Right atrium auricular region (tissue), 2 donors: ENCODE measurements at places on chromosomes 3 and 15. TPM values are rescaled to one million over a fixed set of nuclear protein-coding genes. Genes with fewer than 3 reads are reported as not detected.

BTLA gene
- not detected for total RNA-seq

CYP8B1 gene
- not detected for total RNA-seq

SOX2 gene
- 0.51 TPM for total RNA-seq

DUOXA2 gene
- not detected for total RNA-seq

SLC6A11 gene
- not detected for total RNA-seq

RGMA gene
- 9.9 TPM for total RNA-seq

SERINC4 gene
- not detected for total RNA-seq

SLC22A14 gene
- total RNA-seq = not detected

- no peak for DNase-seq
These were observed 13.8 kb downstream of the ATP10A start for GRCh38 chr15:25849157-25849921.

DNA sequence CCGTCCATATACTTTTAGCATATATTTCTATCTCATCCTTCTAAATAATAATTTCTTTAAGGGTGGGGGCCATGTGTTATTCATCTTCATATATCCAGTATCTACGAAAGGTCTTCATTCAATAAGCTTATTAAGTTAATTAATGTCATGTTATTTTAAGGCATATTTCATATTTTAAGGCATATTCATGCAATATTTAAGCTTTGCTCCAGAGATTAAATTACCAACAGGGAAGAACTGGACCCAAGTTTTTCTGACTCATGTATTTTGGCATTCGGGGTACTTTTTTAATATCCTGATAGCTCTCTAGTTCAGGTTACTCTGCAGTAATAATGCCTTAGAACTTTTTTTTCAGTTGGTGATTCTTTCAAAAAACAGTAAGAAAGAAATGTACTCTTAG, 27.4 kb downstream of the PHC3 start:
- DNase-seq = no peak

- DNase-seq = no peak
These were observed 95.0 kb downstream of the NFKBIZ start for GRCh38 chr3:101944308-101944707.

DNA sequence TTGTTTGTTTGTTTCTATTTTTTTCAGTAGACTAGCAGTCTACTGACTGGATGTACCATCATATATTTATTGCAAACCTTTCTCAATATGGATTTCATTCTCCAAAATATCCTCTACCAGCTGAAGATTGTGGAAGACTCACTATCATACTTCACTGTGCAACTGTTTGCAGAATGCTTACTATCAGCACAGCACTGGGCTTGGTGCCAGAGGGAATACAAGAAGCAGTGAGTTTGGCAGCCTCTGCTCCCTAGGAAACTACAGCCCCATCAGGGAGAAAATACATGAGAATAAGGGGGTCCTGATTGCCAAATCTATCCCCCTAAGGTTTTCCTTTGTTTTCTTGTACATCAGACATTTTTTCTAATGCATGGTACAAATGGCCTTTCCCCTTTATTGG, 27.5 kb downstream of the AQP9 start:
- DNase-seq = no peak

DNA sequence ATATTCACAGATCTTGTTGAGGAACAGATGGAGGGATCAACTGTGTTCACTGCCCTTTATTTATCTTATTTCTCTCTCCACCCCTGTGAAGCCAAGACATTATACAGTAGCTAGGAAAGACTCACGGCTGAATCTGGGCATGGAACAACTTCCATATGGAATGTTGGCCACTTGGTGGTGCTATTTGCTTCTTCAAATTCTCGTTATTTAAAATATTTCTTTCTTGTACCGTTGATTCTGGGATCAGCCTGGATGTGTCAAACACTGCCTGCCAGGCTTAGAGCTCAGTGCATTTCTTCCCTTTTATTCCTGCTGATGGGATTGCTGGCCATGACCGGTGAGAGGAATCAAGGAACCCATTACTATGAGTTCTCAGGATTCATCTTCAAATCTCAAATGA, 17.5 kb upstream of the GASK1A start:
- no peak for DNase-seq

DNA sequence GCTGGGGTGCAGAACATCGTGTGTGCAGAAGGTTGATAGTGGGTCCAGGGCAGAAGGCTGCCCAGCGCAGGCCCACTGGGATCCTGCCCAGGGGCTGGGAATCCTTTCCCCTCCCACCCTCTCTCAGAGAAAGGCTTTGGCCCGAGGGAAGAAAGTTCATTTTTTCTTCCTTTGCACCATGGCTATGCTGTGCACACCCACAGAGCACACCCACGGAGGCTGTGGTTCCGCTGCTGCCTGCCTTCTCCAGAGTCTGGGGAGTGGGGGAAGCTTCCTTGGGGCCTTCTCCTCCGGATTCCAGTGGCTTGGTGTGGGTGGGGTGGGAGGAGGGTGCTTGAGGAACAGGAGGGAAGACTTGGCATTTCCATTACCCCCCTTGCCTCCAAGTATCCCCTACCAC, 7.0 kb upstream of the PRKCD start:
- no peak for DNase-seq

- DNase-seq = peak; percentile 62
These were observed 888 bp downstream of the TMOD3 start for GRCh38 chr15:51830276-51830806.

DNA sequence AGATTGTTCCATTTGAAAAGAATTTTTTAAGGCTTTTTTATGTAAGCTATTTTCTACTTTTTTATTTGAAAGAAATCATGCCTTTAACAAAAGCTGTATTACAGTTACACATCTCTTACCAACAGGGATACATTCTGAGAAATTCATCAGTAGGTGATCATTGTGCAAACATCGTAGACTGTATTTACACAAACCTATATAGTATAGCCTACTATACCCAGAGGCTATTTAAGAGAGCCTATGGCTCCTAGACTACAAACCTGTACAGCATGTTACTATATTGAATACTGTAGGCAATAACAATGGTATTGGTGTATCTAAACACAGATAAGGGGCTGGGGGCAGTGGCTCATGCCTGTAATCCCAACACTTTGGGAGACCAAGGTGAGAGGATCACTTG, 43.1 kb downstream of the PEAK1 start:
- DNase-seq = no peak

GRCh38 chr3:32062950-32063582, 43.4 kb upstream of the GPD1L start:
- DNase-seq = no peak

- DNase-seq = no peak
These were observed 812 bp downstream of the P4HTM start for GRCh38 chr3:48990636-48991469.

- no peak for DNase-seq
These were observed 97.7 kb downstream of the CD47 start for GRCh38 chr3:107992976-107993684.

GRCh38 chr3:178561239-178561638, 25.0 kb downstream of the KCNMB2 start:
- no peak for DNase-seq

DNA sequence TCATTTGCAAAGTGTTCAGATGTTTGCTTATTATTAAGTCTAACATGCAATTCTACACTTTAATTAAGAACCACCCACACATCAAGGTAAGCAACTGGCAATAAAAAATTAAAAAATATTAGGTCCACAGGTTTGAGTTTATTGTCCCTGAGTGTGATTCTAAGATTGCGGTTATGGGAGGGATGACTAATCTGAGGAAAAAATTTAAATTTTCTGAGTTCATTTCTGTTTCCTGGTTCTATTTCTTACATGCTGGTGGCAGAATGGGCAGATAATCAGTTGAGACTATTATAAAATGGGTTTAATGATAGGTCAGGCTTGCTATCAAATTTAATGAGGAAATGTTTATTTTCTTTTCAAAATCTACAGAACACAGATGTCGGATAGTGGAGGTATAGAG, 105.9 kb downstream of the TP63 start:
- no peak for DNase-seq

- no peak for DNase-seq
These were observed 1.4 kb downstream of the CYFIP1 start for GRCh38 chr15:22978691-22979237.
